Natural killer cell (primary cell): ENCODE measurements at places on chromosomes 3 and 15.

DNA sequence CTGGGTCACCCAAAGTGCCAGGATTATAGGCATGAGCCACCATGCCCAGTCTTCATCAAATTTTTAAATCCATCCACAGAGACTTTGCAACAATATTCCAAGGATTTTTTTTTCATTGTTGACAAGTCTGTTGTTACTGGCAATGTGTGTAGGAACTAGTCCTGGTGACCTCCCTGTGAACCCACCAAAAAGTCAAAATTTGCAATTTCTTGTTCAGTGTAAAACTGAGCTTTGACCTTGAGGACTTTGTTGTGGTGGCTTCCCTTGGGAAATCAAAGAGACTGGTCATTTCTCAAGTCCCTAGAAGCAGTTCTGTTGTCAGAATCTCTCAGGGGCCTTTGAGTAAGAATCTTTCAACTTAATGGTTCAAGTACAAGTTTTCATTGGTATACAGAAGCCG lies 36.9 kb upstream of the COL8A1 start:
- no peaks in the 10 kb centered on the region for H3K4me1 ChIP-seq
- no peaks in the 10 kb centered on the region for H3K27me3 ChIP-seq
- H3K36me3 ChIP-seq: no peaks in the 10 kb centered on the region
- H3K27ac ChIP-seq: no peak overlapping the region

GRCh38 chr15:73386886-73387506 lies 18.2 kb upstream of the HCN4 start:
- H3K4me3 ChIP-seq: no peak overlapping the region
- DNase-seq: no peak
- H3K27ac ChIP-seq: no peak overlapping the region
- no peaks in the 10 kb centered on the region for H3K4me1 ChIP-seq

DNA sequence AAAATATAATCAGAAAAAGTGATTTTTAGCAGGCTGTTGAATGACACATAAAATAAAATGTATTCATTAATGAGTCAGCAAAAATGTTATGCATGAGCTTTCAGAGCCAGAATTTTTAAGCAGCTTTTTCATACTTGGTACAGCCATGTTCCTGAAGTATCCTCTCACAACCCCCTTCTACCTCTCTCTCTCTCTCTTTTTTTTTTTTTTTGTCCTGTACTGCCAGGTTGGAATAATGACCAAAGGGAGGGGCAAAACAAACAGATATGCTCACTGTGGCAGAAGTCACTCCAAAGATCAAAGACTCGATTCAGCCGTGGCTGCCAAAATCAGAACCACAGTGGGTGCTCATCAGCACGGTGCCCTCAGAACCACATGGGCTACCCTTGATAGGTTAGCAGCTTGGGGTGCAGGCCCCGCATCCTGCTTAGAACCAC lies 383.0 kb downstream of the ZBTB20 start:
- H3K4me1 ChIP-seq: no peaks in the 10 kb centered on the region
- H3K27me3 ChIP-seq: no peaks in the 10 kb centered on the region
- DNase-seq: no peak
- H3K36me3 ChIP-seq: no peaks in the 10 kb centered on the region

GRCh38 chr3:160671231-160671630 lies 5.7 kb upstream of the ARL14 start:
- no peak for DNase-seq
- no peak overlapping the region for H3K4me3 ChIP-seq
- H3K27ac ChIP-seq: no peak overlapping the region
- peaks cover 2% of the 10 kb centered on the region for H3K27me3 ChIP-seq
- no peaks in the 10 kb centered on the region for H3K4me1 ChIP-seq

DNA sequence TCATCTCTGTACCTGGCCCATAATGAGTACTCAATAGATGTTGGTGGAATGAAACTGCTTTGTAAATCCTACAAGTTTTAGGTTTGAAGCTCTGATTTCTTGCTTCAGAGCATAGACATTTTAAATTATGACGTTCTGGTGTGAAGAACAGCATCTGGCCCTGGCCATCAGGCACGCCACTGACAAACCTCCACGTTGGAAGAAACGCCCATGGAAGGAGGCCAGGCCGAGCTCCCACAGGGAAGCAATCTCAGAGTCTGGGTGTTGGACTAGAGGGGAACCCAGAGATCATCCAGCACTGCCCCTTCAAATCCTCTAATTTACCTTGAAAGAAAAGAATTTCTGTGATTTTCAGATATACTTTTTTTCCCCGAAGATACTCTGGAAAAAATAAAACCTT lies 328.1 kb upstream of the RGMA start:
- no peak overlapping the region for H3K27ac ChIP-seq
- no peak for DNase-seq
- H3K4me3 ChIP-seq: no peak overlapping the region
- no peaks in the 10 kb centered on the region for H3K36me3 ChIP-seq
- no peaks in the 10 kb centered on the region for H3K4me1 ChIP-seq

DNA sequence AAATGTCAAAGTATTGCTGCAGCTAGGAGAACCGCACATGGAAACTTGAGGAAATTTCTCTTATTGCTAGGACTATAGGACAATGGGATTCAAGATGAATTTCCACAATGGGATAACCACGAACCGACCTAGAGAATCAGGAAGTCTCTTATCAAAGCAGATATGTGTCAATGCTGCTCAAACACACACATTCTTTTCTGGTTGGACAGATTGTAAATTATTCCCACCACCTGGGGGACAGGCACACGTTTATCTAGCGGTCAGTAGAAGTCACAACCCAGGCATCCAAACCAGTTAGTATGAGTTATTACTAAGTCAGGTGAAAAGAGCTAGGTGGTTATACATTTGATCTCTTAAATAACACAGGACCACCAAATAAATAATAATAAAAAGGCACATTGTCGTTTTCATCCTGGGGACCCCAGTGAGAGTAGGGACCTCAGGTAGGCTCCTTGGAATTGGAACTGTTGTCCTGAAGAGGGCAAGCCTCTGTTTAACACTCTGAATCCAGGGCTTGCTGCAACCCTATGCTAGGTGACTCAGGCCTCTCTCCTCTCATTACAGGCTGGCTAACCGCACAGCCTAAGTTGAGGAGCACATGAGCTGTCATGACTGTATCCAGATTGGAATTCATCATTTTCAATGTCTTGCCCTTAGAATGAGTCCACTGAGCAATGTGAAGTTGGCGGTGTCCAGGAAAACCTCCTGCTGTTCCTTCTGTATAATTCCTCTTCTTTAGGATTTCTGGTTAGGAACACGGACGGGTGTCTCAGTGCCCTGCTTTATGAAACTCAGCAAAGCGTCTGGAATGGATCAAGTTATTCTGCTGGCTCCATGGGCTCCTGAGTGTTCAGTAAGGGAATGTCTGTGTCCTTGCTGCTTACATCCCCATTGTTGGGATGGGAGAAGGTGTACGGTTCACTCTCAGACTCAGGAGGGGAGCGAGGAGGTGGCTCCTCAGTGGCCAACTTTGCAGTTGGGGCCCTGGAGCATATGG lies 59.0 kb downstream of the CLEC3B start:
- no peaks in the 10 kb centered on the region for H3K27me3 ChIP-seq
- no peak overlapping the region for H3K27ac ChIP-seq
- no peak overlapping the region for H3K4me3 ChIP-seq
- H3K36me3 ChIP-seq: no peaks in the 10 kb centered on the region
- H3K4me1 ChIP-seq: no peaks in the 10 kb centered on the region

- H3K36me3 ChIP-seq: no peaks in the 10 kb centered on the region
- no peaks in the 10 kb centered on the region for H3K4me1 ChIP-seq
- H3K27ac ChIP-seq: no peak overlapping the region
- H3K27me3 ChIP-seq: no peaks in the 10 kb centered on the region
- H3K4me3 ChIP-seq: no peak overlapping the region
Measured at GRCh38 chr3:134381831-134382442, 7.7 kb upstream of the AMOTL2 start.

DNA sequence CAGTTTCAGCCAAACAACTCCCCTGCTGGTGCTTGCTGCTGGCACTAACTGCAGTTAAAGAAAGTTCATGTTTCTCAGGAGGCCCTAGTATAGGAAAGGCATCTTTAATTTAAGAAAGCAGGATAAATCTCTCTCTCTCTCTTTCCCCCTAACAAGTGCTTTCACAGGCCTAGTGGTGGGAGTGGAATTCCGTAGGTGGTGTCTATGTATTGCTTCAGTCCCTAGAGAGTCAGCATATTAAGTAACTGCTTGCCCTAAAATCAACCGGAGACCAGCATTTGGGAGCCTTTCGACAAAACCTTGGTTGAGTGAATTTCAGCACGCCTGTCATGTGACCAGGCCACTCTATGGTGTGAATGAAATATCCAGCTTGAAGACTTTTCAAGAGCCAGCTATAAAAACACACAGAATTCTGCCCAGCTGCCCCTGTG lies 169.2 kb upstream of the TGFBR2 start:
- no peak overlapping the region for H3K27ac ChIP-seq
- DNase-seq: no peak
- H3K36me3 ChIP-seq: no peaks in the 10 kb centered on the region
- no peaks in the 10 kb centered on the region for H3K4me1 ChIP-seq

DNA sequence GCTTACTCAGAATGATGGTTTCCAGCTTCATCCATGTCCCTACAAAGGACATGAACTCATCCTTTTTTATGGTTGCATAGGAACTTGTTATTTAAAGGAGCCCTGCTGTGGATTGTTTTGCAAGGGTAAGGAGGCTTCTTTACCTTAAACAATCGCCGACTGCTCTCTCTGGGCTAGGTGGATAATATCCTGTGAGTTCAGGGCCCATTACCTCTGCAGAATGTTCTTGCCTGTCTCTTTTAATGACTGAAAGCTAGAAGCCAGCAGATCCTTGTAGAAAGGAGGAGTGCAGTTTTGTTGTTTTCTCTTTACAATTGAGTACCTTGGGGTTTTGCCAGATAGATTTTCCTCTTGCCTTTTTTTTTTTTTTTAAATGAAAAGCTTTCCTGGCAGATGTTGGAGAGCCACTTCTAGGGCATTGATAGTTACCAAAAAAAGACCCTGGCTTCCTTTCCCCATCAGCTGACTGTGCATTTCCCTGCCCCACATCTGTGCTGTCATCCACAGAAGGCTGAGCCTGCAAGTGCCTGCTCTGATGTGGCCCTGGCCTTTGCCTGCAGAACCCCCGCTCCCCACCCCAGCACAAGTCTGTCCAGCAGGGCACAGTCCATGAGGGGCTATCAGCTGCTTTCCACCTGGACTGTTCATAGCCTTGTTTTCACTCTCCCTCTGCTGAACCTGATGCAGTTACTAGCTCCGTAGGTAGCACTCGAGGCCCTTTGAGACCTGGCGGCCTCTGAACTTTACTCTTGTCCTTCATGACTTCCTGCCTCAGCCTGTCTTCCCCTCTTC lies 113.1 kb downstream of the CHCHD6 start:
- no peaks in the 10 kb centered on the region for H3K36me3 ChIP-seq
- DNase-seq: no peak
- no peak overlapping the region for H3K4me3 ChIP-seq
- H3K27ac ChIP-seq: no peak overlapping the region

DNA sequence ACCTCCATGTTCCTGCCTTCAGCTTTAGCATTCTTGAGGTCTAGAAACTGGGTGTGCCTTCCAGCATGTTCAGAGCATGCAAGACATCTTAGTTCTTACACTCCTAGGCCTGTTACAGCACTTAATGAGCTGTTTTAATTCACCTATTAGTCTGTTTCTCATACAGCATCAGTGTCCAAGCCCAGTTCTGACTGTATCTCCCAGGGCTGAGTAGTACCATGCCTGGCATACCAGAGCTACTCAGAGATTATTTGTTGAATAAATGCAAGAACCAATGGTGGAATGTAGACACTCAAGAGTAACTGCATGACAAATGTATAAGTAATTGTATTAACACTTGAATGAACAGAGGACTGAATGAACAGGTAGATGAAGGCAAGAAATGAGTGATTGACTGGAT lies 61.8 kb upstream of the SCN5A start:
- H3K4me3 ChIP-seq: no peak overlapping the region
- H3K27ac ChIP-seq: no peak overlapping the region
- no peaks in the 10 kb centered on the region for H3K36me3 ChIP-seq
- no peak for DNase-seq
- no peaks in the 10 kb centered on the region for H3K27me3 ChIP-seq
- no peaks in the 10 kb centered on the region for H3K4me1 ChIP-seq
